ENCODE measurements at places on chromosomes 1 and 21.

DNA sequence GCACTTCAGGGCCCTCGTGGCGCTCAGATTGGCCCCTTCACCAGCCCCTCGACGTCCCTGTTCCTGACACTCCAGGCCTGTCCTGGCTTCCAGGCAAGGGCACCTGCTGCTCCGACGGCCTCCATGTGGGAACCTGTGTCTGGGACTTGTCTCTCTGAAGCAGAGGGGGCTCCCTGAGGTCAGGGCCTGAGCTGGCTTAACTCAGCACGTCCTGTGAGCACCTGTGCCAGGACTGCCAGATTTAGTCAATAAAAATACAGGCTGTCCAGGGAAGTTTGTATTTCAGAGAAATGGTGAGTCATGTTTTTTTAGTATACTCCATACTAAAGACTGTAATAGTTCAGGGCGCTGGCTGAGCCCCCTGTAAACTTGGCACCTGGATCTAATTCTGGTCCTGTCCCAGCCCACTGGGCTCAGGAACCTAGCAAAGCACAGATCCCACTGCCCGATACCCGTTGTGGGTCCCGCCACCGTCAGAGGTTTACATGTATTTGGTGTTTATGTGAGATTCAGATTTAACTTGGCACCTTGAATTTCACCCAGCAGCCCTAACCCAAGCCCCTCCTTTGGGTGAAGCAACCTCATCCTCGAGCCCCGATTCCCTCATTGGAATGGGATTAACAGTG, 109.9 kb upstream of the IFFO2 start:
- no peak for DNase-seq

GRCh38 chr1:220149742-220150141, 55.8 kb downstream of the IARS2 start:
- no peak for DNase-seq

DNA sequence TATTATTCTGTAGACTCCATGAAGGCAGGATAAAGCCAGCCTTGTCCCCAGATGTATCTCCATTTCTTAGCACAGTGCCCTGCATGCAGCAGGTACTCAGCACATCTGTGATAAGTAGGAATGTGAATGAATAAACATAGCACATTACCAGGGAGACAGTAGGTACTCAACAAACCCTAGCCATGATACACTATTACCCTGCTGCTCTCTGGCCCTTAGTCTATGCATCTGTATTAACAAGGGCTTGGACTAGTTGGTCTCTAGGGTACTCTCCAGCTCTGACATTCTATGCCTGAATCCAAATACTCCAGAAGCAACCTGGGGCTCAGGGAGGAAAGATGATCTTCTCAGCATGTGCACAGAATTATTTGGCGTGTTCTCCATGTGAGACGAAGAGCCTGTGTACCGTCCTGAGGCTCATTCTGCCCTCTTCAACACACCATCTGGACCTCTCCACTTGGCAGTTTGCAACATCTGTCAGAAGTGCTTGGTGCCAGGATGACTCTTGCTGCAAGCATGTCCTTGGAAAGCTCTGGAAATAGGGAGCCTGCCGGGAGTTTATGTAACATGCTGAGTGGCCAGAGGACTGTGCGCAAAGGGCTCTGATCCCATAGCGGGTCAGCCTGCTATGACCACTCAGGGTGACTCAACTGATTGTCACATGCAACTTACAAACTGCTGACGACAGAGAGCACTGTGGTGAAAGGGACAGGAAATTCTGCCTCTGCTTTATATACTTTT, 228.2 kb upstream of the USP24 start:
- no peak for DNase-seq

- no peak for DNase-seq
These were observed 144.1 kb downstream of the TNR start for GRCh38 chr1:175599212-175599705.

DNA sequence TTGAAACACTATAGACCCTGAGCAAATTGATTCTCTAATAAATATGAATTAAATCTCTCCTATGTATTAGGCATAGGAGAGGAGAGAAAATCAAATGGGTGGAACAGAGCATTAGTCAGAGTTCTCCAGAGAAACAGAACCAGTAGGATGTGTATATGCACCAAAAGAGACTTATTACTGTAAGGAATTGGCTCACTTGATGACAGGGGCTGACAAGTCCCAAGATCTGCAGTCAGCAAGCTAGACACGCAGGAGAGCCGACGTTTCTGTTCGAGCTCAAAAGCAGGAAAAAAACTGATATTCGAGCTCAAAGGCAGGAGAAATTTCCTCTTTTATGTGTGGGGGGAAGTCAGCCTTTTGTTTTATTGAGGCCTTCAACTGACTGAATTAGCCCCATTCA, 259.2 kb upstream of the KAZN start:
- DNase-seq = no peak

DNA sequence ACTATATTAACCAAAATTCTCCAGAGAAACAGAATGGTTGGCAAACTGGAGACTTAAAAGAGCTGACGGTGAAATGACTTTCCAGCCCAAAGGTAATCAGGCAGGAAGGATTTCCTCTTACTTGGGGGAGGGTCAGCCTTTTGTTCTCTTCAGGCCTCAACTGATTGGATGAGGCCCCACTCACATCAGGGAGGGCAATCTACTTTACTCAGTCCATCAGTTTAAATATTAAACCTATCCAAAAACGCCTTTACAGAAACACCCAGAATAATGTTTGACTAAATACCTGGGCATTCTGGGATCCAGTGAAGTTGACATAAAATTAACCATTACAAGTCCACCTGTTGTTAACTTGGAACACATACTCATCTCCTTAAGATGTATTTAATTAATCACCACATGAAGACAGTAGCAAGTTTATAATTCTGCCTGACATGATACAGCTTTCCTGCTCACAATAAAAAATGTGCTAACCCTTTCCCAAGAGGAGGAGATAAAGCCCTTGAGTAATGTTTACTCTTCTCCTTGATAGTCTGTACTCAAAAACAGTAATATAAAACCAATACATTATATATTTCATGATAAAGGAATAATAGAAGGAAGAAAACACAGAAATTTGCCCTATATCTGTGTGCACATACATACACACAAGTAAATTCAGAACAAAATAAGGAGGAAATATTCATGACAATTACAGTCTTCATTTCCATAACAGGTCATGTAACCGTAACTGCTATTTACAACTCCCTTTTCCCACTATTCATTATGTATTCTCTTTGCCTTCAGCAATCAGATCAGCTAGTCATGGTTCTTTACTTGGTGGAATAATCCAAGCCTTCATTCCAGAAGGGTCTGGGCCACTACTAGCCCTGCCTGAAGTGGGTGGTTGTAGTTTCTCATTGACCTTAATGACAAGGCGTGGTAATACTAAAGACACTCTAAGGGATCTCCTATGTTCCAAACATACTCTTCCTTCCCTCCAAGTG, 107.5 kb upstream of the RUNX1 start:
- no peak for DNase-seq

DNA sequence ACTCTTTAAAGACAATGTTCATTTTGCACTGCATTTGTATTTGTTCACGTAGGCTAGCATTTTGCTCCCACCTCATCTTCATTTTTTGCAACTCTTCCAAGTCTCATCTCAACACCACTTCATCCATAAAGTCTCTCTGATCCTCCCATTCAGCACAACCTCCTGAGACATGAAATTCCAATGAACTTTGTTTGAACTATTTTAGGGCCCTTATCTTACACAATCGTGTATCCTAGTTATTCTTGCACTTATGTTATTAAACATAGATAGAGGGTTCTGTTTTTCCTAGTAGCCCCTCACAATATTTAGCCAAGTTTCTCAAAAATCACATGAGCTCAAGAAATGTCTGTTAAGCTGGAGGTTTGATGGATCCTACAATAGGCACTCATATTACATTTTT, 500.5 kb upstream of the ADAMTS5 start:
- no peak for DNase-seq

- no peak for DNase-seq
These were observed 23.5 kb downstream of the PANK4 start for GRCh38 chr1:2502661-2503553.

- DNase-seq = peak; percentile 24
These were observed 1.9 kb downstream of the EPHX1 start for GRCh38 chr1:225811622-225812487.

DNA sequence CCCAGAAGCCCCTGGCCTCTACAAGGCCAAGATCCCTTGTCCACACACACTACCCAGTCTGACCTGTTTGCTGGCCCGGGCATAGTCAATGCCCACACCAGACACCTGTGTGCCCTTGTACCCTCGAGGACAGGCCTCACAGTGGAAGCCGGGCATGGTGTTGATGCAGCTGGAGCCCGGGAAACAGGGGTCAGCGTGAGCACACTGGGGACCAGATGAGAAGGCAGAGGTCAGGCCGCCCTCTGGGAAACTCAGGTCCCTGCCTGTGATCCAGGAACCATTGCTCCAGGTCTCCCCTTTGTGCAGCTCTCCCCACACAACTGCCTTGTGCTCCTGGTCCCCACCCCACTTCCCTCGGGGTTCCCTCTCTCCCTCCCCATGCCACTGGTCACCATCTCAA, 5.5 kb downstream of the THBS3 start:
- no peak for DNase-seq

DNA sequence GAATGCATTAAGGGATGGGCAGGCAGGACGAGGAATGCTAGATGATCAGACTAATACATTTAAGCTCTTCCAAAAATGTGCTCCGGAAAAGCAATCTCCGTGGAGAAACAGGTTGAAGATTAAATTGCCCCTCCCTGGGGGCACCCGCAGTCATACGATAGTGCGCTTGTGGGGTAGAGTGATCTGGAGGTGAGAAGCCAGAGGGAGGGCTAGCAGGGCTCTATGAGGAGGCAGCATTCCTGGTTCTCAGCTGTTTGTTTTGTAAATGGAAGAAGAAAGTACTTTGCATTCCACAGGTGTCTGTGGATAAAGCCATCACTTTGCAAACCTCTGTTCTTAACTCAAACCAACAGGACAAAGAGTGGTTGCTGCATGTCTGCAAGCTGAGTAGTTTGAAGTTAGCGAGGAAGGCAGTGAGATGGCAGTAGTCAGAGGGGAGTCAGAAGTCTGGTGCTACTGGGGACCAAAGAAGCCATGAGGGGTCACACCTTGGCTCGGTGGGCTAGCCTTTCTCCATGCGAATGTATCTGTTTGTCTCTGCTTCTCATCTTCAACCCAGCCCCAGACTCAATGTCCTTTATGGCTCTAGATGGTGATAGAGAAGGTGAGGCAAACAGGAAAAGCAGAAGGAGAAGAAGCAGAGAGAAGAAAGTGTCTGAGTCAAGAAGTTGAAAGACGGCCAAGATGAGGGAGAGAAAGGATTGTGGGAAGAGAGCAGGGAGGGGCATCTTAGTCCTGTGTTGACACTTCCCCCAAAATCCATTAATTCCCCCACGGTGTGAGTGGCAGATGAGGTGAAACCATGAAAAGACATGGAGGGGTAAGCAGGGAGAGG, 65.2 kb upstream of the GJA8 start:
- DNase-seq = no peak

DNA sequence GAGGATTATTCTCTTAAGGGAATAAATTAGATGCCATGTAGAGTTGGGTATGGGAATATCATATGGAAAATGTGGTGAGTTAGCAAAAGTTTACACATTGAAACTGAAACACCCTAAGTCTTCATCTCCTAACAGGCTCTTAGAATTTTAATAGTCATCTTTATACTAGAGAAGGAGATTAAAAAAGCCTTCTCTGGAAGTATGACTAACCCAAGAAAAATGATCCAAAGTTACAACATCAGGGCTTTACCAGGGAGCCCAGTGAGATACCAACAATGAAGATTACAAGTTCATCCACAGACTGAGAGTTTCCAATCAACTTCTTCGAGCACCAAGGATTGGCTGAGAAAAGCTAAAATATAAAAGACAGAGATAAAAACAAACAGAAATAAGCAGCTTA, 70.0 kb upstream of the KIAA0040 start:
- no peak for DNase-seq

Measured in NCI-H1417 (cell line).